ENCODE measurements at places on chromosomes 11 and 22.
A peak's percentile ranks its signal among the peaks of the same experiment; 100 is the strongest.

- no peak for DNase-seq
Observed at GRCh38 chr11:31863170-31863832, 52.2 kb upstream of the PAX6 start.

GRCh38 chr22:48104766-48105165, 1342.3 kb downstream of the TBC1D22A start:
- no peak for DNase-seq

- no peak for DNase-seq
Observed at GRCh38 chr11:73493956-73494598, 103.8 kb downstream of the FAM168A start.

- no peak for DNase-seq
Observed at GRCh38 chr11:46149342-46149741, 28.1 kb upstream of the PHF21A start.

- DNase-seq = no peak
Observed at GRCh38 chr11:76135491-76135890, 70.8 kb downstream of the WNT11 start.

DNA sequence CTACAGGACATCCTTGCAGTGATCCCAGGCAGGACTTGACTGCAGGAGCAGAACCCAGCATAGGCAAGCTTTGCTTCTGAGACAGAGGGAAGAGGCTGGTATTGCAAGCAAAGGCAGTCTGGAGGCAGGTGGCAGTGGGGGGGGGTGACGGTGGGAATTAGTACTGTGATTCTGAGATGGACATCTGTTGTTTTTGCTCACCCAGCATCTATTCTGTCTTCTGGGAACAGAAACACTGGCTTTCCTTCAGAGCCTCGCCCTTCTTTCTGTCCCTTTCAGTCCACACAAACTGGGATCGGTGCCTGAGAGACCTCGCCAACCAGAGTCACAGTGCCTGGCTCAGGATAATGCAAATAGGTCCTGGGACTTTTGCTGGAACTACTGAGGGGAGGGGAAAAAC, 31.2 kb upstream of the RASL10A start:
- DNase-seq = no peak

DNA sequence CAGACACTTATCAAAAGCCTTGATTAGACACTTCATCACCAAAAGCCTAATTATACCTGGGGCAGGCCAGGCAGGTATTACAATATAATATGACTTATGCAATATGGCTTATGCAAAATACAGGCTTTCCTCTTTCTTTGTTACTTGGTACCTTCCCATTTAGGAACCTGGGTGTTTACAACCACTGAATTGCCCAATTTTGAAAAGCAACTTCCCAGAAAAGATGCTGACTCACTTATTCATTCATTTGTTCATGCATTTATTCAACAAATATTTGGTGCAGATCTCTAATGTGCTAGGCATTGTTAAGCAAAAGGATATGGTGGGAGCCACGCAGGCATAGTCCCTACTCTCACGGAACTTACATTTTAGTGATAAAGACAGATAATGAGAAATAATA, 13.6 kb upstream of the JAML start:
- DNase-seq = no peak

DNA sequence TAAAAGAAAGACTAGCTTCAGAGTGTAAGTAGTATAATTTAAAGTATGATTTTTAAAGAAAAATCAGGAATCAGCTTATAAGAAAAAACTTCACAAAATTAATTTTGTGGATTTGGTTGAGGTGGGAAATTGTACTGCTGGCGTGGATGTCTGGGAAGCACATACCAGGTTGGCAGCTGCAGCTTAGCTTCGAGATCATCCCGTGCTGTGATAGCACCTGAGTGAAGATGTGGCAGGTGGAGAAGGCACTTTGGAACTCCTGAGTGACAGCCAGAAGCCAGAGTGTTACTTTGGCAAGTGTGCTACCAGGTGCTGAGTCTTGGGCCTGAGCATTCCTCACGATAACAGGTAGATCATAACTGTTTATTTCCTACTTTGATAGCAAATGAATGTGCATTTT, 17.7 kb downstream of the ZC3H12C start:
- no peak for DNase-seq

- no peak for DNase-seq
Observed at GRCh38 chr11:69501891-69502860, 20.7 kb downstream of the LINC01488 start.

- no peak for DNase-seq
Observed at GRCh38 chr11:116071241-116071640, 567.0 kb upstream of the CADM1 start.

DNA sequence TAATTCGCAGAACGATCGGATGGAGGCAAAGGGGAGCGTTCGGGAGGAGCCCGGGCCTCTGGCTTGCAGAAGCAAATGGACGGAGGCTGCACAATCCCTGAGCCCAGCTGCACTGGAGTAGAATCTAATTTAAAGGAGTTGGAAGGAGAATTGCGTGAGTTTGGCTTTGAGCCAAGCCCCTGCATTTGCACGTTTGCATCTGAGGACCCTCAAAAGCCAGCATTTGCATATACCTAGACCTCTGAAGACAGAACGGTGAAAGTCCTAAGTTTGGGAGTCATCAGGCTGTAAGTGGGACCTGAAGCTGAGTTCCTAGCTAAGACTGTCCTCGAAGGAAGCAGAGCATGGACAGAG, 15.6 kb downstream of the TP53AIP1 start:
- no peak for DNase-seq

GRCh38 chr11:115193914-115194801, 310.1 kb downstream of the CADM1 start:
- no peak for DNase-seq

GRCh38 chr11:133338588-133338987, 193.7 kb downstream of the OPCML start:
- DNase-seq = no peak

DNA sequence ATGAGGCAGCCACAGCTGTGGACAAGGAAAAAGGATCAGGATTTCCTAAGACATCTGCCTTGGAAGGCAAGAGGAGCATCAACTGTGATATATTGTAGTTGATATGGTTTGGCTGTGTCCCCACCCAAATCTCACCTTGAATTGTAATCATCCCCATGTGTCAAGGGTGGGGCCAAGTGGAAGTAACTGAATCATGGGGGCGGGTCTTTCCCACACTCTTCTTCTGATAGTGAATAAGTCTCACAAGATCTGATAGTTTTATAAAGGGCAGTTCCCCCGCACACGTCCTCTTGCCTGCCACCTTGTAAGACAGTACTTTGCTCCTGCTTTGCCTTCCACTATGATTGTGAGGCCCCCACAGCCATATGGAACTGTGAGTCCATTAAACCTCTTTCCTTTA, 10.2 kb downstream of the RIC8A start:
- no peak for DNase-seq

DNA sequence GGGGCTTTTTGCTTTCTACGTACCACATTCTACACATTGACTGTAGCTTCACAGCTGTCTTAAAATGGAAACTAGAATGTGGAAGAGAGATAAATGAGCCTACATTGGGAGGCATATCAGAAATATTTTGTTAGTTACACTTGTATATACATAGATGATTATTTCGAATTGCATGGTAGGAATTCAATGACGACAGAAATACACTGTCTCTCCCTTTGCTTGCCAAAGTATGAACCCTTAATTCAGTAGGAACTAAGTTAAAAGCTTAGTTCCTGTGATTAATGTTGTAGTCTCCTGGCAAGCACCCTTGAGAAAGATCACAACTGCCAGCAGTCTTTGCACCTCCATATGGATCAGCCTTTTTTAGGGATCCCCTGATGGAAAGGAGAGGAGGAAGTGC, 10.1 kb downstream of the C11orf87 start:
- DNase-seq = no peak

GRCh38 chr22:44765571-44766285, 13.4 kb downstream of the ARHGAP8 start:
- DNase-seq = no peak

DNA sequence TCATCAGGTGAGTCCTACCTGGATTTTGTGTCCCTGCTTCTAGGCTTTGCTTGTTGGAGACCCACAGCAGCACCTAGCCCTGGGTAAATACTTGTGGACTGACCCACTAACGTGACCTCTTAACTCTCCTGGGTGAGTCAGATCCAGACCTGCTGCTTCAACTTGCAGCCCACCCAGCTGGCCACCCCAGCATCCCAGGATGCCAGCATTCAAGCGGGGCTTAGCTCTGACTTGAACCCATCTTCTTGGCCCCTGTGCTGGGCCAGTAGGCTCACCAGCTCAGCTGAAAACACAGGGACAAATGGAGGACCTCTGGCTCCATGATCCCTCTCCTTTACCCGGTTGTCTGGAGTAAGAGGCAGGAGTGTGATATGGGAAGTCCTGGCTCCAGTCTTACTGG, 33.5 kb downstream of the PARVG start:
- DNase-seq = no peak

DNA sequence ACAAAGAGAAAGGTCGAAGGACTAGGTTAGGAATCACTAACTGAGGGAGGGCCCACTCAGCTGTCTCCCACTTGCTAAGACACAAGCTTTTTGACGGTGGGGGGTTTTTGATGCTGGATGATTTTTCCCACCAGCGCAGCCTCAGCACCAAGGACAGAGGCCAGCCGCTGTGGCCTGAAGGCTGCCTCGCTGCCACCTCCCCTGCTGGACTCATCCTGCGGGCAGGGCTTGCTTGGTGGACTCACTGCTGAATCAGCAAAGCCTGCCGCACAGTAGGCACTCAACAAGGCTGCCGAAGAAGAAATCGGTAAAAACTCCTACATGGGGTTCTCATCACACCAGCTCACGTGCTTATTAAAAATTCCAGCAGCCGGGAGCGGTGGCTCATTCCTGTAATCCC, 2.6 kb downstream of the ALG12 start:
- DNase-seq = no peak

DNA sequence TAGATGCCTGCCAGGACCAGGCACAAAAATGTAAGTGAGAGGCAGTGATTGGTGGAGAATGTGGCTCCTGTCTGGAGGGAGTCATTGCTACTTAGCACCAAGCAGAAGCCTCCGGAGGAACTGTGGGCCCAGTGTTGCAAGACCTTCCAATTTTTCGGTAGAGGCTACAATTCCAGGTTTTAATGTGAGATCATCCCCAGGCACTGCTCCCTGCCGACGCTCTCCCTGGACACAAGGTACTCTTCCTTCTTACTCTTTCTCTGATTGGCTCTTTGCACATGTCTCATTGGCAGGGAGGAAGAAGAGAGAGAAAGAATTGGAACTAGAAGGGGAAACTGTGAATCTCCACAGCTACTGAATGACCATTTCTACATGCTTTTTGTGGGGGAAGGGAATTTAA, 53.7 kb upstream of the EP300 start:
- no peak for DNase-seq

DNA sequence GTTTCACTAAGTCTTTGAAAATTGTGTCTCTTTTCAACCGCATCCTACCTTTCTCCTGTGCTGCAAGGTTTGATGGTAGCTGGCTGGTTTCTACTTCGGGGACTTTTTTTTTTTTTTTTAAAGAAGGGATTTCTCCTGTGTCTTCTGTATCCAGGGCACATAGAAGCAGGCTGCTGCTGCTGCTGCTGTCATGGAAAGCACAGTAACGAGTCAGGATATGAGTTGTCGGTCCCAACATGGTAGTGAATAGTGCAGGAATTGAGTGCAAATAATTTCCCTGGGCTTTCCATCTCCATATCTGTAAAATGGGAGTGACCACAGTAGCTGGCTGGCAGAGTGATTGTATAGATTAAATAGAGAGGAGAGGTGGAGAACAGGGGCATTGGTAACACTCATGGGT, 118.3 kb upstream of the NAV2 start:
- DNase-seq = no peak

DNA sequence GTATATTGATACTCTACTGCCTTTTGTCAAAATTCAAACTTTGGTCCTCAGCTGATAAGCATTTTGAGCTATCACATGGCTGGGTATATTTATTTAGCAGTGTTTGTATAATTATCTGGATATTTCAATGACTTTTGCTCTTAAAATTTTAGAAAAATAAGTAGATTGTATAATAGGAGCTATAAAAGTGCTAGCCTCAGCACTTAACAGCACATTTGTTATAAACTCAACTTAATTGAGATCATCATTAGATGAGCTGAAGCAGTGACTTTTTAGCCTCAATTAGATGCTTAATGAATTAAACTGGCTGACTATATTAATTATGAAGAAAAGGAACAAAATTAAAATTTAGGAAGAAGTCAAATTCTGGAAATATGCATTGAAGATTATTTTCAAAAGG, 429.9 kb downstream of the DYNC2H1 start:
- no peak for DNase-seq

- DNase-seq = no peak
Observed at GRCh38 chr22:44783581-44783980, 31.2 kb downstream of the ARHGAP8 start.

GRCh38 chr11:92955860-92956259, 13.6 kb upstream of the MTNR1B start:
- no peak for DNase-seq

GRCh38 chr22:37484480-37485394, 1.4 kb downstream of the MFNG start:
- DNase-seq = peak; percentile 81

DNA sequence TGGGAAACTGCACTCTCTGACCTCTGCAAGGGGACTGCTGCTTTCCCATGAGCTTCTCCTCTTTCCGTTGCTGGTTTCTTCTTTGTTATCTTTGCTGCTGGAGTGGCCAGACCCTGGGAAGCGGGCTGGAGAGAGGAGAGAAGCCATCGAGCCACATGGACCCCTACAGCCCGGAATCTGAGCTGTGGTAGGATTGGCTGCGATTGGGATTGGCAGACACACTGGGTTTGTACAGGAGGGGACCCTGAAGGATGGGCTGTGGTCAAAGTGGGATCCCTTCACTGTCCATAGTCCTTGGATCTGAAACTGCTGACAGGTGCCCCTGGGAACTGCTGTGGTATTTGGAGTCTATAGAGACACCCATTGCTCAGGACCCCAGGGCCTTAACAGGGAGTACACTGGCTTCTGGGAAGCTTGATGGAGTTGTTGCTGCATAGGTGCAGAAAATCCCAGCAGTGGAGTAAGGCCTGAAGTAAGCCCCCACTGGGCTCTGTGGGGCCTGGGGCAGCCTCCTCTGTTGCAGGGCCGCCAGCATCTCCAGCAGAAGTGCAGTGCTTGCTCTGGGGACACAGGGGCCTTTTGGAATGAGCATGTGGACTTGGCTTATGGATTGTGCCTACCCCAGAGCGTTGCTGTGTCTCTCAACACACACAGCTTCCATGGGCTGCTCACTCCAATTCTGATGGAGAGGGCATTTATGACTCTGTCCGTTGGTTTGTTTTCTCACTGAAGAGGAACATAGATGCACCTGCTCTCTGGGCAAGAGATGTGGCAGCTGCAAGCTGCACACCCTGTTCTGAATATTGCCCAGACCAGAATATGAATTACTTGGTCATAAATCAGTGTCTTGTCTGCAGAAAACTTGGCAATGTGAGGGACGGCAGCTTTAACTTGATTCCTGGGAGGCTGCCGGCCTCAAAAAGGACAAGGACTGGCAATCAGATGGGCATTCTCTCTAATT, 32.0 kb downstream of the BCR start:
- DNase-seq = no peak

Measured in activated T-helper 1 cell treated with anti-CD3 and anti-CD28 coated beads, Interleukin-12 subunit alpha, Interleukin-12 subunit beta, Interleukin-2, Interleukin-4 antibody, amounts not matched to agents 30 ng/mL and 10 ng/mL and 1 ng/mL, durations not matched to agents 14 hours and 24 hours and 36 hours (primary cell).